ENCODE measurements at places on chromosomes 5 and 9.

GRCh38 chr5:172451771-172452197, 2.5 kb downstream of the SH3PXD2B start:
- no peak for DNase-seq

GRCh38 chr9:13879981-13880380, 434.0 kb downstream of the NFIB start:
- no peak for DNase-seq

DNA sequence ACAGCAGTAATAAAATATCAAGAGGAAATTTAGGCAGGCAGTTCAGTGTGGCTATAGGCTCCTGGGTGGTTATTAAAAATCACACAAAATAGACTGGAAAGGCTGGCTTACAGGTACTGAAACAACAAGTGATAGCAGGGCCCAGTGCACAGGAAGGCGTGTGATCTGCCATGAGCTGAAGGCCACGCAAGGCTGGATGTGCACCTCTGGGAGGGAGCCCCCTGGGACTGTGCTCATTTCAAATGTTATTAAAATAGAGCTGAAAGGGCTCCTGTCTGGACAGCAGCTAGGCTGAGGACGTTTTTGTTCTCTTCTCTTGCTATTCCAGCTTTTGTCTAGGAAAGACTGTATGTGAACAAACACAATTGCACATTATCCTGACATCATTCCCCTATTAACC, 324.3 kb upstream of the RFX3 start:
- DNase-seq, result no peak

- DNase-seq, result no peak
Measured at GRCh38 chr5:90134892-90135291, 274.7 kb downstream of the CETN3 start.

DNA sequence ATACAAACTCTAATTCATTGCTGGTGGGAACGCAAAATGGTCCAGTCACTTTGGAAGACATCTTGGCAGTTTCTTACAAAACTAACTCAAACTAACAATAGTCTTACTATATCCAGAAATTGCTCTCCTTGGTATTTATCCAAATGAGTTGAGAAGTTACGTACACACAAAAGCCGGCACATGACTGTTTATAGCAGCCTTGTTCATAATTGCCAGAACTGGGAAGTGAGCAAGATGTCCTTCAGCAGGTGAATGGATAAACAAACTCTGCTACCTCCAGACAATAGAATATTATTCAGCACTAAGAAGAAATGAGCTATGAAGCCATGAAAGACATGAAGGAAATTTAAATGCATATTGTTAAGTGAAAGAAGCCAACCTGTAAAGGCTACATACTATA, 17.9 kb upstream of the GNAQ start:
- no peak for DNase-seq

GRCh38 chr5:65108786-65109743, 340.3 kb downstream of the CWC27 start:
- no peak for DNase-seq

- no peak for DNase-seq
Measured at GRCh38 chr9:11874414-11874813, 818.8 kb upstream of the TYRP1 start.

Data from NCI-H1092 (cell line).